ENCODE measurements at places on chromosomes 5 and 9.

GRCh38 chr9:30815585-30815984, 1568.9 kb upstream of the ACO1 start:
- no peak for DNase-seq

DNA sequence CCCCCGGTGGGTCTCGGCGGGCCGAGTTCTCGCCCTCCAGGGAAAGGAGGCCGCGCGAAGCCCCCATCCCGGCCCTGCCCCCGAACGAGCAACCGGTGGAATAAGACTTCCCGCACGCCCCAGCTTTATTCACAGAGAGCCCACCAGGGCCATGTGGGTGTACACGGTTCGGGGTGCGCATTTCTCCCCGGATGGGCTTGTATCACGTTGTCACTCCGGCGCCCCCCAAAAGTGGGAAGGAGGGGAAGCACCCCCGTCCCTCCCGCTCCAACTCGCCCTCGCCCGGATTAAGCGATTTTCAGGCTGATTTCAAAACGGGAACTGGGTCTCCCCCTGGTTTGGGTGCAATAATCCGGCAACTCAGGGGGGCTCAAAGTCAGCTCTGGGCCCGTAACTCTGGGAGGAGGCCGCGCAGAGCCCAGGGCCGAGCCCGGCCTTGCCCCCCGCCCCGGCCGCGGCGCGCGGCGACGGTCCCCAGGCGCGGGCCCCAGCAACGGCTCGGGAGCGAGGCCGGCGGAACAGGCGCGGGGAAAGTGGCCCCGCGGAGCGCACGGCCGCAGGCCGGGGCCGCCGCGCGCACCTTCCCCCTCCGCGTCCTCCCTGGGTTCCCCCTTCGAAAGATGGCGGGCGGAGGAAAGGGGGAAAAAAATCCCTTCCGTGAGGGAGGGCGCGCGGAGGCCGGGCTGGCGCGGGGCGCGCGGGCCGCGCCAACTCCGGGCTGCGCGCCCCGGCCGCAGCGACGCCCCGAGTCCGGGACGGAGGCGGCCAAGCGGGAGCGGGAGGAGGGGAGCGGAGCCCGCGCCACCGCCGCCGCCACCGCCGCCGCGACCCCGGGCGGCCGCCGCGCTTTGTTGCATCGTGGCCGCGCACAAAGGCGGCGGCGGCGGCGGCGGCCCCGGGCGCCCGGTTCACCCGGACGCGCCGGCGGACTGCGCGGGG, 644 bp downstream of the BRD3 start:
- peak; percentile 27 for DNase-seq

GRCh38 chr9:116713271-116713670, 26.2 kb downstream of the TRIM32 start:
- DNase-seq = no peak

- no peak for DNase-seq
Measured at GRCh38 chr5:133309166-133309795, 257.5 kb downstream of the HSPA4 start.

GRCh38 chr9:120438111-120438510, 141.9 kb downstream of the CDK5RAP2 start:
- DNase-seq = no peak

GRCh38 chr5:34728236-34728635, 72.1 kb downstream of the RAI14 start:
- DNase-seq = no peak

GRCh38 chr5:77560677-77561263, 68.7 kb upstream of the WDR41 start:
- no peak for DNase-seq

DNA sequence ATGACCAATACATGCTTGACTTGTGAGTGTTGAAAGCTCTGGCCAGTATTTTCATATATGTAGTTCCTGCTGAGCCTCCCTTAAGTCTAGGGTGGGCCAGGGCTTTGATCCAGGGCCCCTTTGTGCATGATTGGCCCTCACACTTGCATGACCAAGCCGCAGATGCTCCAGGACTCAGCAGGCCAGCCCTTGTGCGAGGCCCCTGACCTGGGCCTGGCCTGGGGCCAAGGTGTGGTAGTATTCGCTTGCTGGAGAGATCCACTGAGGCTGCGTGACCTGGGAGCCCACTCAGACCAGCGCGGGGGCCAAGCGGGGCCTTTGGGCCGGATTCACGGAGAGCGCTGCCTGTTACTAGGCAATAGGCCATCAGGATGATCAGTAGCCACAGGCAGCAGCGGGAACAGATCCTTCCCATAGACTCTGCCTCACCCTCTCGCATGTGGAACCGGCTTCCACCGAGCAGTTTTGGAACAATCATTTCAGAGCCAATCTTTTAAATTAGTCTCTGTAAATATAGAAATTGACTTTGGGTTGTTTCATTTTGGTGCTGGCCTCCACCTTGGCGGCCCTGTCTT, 79.0 kb upstream of the PTCH1 start:
- DNase-seq = no peak

DNA sequence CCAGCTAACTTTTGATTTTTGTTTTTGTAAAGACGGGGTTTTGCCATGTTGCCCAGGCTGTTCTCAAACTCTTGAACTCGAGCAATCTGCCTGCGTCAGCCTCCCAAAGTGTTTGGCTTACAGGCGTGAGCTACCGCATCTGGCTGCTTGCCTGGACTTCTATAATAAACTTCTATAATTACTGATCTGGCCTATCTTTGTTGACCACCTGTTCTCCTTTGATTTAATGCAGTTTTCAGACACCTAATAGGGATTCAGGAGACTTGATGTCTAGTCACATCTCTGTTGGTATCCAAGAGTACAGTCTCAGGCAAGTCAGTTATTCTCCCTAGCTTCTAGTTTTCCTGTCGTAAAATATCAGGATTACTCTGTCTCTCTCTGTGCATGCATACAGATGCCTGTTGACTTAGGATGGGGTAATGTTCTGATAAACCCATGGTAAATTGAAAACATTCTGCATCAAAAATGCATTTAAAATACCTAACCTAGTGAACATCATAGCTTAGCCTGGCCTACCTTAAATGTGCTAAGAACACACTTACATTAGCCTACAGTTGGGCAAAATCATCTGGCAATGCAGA, 51.5 kb upstream of the NR3C1 start:
- no peak for DNase-seq

DNA sequence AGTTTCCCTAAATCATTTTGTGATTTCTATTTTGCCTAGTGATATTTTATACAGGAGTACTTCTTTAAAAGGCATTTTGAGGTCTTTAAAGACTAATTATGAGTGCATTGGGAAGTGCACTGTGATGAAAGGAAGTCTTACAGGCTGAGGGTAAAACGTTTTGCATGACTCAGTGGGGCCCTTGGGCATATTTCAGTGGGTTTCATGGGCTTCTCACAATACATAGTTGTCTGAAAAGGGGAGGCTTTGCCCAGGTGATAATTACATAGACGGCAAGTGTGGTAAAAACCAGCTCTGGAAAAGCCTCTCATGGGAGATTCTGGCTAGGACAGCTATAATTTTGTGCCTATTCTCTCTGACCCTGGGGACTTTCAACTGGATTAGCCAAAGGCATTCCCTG, 387.2 kb downstream of the ARHGEF28 start:
- no peak for DNase-seq

DNA sequence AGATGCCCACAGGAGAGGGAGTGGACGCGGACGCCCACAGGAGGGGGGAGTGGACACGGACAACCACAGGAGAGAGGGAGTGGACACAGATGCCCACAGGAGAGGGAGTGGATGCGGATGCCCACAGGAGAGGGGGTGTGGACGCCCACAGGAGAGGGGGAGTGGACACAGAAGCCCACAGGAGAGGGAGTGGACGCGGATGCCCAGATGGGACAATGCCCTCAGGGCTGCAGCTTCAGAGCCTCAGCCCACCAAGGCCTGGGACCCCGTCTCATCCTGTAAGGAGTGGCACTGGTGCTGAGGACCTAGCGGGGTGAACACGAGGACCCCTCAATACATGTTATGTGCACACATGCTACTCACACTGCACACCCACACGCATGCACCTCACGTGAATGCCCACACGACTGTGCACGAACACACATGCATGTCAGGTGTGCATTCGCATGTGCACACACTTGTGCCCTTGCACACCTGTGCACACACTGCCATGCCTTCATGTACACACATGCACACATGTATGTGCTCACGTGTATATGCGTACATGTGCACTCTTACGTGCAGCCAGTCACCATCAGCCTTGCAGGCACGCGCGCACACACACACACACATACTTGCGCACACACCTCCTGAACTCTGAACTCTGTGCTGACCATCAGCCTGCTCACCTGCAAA, 34.8 kb downstream of the SLC6A18 start:
- no peak for DNase-seq

DNA sequence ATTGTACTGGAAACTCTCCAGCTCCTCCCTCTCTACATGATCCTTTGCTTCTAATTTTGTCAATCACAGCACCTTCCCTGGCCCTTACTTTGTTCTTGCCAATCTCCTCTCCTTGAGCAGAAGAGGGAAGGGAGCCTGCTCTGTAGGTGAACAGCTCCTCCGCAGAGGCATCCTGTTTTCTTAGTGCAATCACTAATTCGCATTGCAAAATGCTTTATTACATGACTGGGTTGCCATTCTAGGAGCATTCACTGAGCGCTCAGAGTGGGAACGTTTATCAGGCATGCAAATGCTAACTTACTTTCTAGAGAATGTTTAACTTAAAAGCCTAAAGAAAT, 416 bp upstream of the SNX18 start:
- no peak for DNase-seq

DNA sequence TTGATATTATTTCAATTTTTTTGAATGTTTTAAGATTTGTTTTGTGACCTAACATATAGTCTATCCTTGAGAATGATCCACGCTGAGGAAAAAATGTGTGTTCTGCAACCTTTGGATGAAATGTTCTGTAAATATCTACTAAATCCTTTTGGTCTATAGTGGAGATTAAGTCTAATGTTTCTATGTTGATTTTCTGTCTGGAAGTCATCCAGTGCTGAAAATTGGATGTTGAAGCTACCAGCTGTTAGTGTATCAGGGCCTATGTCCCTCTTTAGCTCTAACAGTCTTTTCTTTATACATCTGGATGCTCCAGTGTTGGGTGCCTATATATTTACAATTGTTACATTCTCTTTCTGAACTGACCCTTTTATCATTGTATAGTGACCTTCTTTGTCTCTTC, 422.3 kb downstream of the TMEM232 start:
- DNase-seq = no peak

DNA sequence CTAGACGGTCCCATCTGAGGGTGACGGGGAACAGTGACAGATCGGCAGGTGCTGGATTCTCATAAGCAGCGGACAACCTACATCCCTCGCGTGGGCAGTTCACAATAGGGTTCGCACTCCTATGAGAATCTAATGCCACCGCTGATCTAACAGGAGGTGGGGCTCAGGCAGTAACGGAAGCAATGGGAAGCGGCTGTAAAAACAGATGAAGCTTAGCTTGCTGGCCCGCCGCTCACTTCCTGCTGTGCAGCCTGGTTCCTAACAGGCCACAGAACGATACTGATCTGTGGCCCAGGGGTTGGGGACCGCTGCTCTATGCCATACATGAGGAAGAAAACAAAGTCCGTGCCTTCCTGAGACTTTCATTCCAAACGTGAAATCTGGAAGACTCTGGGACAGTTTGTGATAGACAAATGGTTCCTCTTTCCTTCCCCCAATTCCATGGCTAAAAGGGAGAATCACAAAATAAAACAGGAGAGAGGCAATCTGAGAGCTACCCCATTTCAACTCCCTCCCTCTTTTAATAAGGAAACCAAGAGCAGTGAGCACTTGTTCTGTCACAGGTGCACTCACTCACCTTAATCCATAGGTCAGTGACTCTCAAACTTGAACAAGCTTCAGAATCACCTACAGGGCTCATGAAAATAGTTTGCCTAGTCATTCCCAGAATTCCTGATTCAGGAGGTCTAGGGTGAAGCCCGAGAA, 12.1 kb downstream of the PDCL start:
- DNase-seq = peak; percentile 47

GRCh38 chr5:65047948-65048690, 279.4 kb downstream of the CWC27 start:
- DNase-seq = no peak

DNA sequence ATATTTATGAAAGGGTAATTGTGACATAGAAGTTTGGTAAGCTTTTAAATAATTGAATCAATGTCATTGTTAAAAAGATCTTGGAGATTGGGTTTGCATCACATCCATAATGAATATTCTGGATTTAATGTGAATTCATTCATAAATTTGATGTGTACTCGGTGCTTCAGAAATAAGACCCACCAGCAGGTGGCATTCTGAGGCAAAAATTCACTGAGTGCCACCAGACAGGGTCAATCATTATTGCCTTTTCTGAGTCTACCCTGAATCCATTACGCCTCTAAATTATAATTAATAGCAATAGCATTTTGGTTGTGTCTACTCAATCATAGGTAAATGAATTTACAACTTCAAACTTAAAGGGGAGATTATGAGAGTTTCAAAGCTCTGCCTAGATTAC, 1.0 kb downstream of the TRPC7 start:
- no peak for DNase-seq

- no peak for DNase-seq
Measured at GRCh38 chr5:181118369-181118768, 12.6 kb downstream of the OR2V1 start.

- DNase-seq = no peak
Measured at GRCh38 chr9:6215562-6215961, at the start of gene IL33. Gene IL33, plus strand, starts transcription at chr9:6215807. Its CDS starts 25,888 bp downstream, at chr9:6241695.

GRCh38 chr9:88905506-88905905, 85.8 kb upstream of the S1PR3 start:
- DNase-seq = no peak

GRCh38 chr5:122908662-122909061, 63.2 kb downstream of the SNX24 start:
- no peak for DNase-seq

DNA sequence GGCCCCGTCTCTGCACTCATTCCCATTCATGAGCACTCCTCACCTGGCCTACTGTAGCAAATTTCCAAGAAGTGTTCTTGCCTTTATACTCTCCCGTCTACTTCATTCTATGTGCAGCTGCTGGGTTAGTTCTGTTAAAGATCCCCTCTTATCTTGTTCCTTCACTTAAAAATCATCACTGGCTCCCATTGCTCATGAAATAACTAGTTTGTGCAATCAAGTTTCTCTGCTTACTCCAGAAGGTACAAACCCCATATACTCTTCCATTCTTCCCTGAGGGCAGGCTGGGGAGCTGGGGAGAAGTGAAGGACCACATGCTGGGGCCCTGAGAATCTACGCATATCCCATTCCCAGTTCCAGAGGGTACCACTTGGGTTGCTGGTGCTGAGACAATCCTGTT, 84.4 kb upstream of the KLF9 start:
- DNase-seq = no peak

DNA sequence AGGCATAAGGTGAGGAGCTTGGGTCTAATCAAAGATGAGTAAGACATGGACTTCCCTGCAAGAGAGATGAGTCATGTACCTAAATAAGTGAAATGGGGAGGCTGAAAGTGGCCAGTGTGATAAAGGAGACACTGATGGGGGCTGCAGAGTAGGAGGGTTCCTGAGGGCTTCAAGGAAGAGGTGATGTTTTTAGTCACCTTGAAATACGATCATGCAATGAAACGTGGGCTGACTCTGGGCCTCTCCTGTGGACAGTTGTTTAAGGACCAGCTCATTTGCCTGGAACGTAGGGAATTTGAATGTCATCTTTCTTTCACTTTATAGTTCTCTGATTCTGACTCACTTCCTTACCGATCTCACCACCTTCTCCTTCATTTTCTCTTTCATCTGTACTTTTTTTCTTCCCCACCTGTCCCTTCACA, 49.6 kb upstream of the CPLX2 start:
- no peak for DNase-seq
